Type B pancreatic cell (in vitro differentiated cells): ENCODE measurements at places on chromosomes 7 and 10.

- no peak for DNase-seq
Observed at GRCh38 chr10:99782447-99783286, at the start of gene ABCC2. ABCC2 (plus strand) TSS chr10:99782640; CDS start chr10:99782845, 205 bp downstream.

DNA sequence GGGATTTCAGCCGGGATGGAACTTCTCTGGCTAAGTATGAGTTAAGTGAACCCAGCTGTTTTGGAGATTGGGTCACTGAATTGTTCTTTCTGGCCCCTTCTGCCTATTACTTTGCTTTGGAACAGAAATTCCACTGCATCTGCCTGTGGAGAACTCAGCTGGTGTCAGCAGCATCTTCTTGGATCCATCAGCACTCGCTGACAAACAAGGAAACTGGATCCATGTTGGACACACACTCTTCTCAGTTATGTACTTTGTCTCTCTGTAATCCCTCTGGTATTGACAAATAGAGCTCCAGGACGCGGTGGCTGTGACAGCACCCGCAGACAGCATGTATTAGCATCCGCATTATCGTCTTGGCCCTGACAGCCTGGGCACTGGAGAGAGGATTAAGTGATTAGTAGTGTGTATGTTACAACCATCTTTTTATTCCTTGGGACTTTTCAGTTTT is 73.0 kb upstream of the BMPER start:
- no peak for DNase-seq

DNA sequence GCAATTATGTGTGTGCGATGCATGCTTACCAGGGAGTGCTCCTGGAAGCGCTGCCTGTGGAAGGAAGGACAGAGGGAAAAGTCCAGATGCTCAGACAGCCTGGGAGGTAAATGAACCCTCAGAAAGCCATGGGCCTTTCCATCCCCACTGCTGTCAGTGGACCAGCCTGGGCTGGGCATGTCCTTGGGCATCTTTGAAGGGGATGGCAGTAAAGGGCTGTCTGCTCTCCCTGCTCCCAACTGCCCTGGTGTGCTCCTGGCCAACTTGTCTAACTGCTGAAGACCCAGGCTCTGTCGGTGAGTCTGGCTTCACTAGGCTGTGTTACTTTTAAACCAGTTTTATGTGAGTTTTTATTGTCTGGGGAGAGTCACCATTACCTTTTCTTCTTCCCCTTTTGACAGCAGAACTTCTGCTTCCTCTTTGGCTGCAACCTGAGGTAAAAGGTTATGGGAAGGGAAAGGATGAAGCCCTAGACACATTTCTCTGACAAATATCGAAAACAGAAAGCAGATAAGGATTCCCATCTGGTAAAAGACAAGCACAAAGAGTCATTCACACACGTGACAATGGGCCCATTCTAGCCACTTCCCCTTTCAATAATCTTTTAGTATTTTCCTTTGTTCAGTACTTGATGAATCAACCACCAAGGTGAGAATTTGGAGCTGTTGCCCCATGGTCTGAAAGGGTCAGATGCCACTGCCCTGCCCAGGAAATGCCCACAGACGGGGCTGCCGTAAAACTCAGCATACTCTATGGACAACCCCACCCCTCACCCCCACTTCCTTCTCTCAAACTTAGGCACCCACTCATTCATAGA is 27.6 kb upstream of the PIK3AP1 start:
- no peak for DNase-seq

DNA sequence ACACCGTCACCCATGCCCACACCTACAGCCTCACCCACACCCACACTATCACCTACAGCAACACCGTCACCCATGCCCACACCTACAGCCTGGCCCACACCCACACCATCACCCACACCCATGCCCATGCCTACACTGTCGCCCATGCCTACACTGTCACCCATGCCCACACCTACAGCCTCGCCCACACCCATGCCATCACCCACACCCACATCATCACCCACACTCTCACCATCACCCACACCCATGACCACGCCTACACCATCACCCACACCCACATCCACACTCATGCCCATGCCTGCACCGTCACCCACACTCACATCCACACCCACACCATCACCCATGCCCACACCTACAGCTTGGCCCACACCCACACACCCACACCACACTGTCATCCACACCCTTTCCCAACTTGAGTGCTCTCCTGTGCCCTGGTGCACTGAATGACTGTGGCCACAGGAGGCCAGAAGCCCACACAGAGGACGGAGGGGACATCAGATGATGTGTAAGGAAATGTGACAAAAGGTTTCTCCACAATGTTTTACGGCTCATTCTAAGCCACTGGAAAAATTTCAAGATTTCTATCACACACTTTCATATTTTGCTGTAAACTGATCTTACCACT is 153.3 kb downstream of the WDR37 start:
- no peak for DNase-seq

DNA sequence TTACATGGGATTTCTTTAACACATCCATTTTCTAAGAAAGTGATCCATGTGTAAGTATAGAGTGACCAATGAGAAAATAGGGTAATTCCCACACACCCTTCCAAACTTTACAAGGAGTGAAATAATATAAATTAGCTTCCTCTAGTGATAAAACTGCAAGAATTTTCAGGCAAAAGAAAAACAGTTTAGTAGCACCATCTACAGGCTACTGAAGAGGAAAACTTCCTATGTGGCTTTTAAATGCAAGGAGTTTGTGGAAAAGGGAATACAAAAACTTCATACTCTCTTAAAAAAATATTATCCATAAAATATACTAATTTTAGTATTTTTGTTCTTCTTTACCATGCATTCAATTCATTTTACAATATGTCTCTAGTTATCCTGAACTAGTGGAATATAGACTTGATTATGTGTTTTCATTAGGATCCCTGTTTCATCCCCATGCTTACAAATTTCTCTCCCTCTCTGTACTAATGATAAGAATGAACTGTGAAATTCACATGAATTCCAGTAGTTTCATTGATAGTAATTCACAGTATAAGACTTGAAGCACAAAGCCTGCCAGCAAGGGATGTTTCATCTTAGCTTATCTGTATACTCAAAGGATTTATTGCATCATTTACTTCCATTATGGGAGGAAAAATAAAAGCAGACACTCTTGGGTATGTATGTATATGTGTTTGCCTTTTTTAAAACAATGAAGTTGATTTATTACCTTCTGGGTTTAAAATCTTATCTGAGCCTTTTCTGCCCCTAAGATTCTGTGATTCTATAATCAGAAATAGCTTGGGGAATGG is 442.9 kb downstream of the AUTS2 start:
- DNase-seq, result no peak

GRCh38 chr10:64733980-64734379 is 1212.8 kb downstream of the REEP3 start:
- no peak for DNase-seq

DNA sequence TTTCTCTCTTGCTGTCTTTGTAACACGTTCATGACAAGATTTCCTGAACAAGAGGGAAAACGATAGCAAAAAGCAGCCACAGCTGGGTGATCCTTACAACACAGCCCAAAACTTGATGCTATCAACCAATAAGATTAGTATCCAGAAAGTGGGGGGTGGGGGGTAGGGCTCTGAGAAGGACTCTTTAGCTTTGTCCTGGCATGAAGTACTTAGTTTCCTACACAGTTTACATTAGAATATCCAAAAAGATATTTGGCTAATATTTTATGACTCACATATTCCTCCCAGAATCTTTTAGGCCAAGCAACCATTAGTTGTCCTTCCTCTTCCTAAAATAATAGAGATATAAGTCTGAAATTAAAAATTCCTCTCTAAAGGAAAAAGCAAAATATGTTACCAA is 22.9 kb upstream of the LRRC17 start:
- DNase-seq, result no peak

DNA sequence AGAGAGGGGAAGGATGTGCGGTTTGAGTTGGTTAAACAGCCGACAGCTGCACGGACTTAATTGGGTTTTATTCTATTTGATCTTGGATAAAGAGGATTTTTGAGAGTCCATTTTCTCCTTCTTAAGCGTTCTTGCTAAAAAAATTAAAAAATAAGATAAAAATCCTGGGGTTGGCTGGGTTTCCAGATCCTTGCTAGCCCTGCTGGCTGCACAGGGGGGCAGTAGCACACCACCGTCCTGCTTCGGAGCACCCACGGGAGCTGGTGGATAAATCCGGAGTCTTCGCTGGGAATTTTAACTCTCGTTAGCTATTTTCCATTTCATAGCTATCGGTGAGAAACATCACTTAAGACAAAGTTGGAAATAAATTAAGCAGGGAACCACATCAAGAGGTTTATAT is 792.0 kb downstream of the TYW1 start:
- no peak for DNase-seq

DNA sequence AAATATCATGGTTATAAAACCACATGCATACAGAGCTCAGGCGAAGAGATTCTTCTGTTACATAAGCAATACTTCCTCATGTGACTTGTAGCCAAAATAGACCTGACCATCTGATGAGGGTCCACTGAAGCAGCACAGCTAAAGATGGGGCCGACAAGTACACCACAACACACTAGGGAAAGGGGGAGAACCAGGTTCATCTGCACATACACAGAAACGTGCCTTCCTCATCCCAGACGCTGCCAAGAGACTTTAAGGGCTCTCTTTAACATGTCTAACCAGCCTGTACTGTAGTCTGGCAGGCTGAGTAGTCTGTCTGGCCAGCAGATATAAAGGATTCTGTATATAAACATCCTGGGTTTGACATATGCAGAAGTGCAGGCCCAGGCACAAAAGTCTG is 30.3 kb downstream of the ERCC6 start:
- DNase-seq, result no peak

GRCh38 chr10:101263150-101263752 is 34.0 kb upstream of the LBX1 start:
- no peak for DNase-seq

DNA sequence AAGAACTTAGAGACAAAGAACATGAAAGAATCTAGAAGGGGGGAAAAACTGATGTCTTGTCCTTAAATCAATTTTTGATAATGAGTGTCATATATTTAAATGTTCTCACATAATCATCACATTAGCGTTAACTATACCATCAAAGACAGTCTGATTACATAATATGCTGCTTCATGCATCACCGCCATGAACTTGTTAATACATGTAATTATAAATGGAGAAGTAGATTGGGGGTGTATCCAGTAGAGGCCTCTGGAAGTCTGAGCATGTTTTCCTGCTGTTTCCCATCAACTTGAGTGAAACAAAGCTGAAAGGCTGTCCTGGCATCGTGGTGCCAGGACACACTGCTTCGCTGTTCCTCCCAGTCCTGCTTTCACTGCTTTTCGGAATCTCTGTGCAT is 48.2 kb downstream of the PRLHR start:
- no peak for DNase-seq

DNA sequence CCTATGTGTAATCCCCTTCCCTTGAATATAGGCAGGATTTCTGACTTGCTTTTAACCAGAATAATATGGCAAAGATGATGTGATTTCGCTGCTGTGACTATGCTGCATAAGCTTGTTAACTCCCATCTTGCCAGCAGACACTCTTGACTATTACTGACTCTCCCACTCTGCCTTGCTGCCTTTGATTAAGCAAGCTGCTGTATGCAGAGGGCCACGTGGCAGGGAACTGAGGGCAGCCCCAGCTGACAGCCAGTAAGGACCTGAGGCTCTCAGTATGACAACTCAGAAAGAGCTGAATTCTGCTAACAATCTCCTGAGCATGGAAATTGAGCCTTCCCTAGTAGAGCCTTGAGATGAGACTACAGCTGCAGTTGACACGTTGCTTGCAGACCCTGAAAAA is 279.4 kb upstream of the CACNA2D1 start:
- DNase-seq, result no peak

- no peak for DNase-seq
Observed at GRCh38 chr10:29712108-29712507, 77.3 kb upstream of the SVIL start.

DNA sequence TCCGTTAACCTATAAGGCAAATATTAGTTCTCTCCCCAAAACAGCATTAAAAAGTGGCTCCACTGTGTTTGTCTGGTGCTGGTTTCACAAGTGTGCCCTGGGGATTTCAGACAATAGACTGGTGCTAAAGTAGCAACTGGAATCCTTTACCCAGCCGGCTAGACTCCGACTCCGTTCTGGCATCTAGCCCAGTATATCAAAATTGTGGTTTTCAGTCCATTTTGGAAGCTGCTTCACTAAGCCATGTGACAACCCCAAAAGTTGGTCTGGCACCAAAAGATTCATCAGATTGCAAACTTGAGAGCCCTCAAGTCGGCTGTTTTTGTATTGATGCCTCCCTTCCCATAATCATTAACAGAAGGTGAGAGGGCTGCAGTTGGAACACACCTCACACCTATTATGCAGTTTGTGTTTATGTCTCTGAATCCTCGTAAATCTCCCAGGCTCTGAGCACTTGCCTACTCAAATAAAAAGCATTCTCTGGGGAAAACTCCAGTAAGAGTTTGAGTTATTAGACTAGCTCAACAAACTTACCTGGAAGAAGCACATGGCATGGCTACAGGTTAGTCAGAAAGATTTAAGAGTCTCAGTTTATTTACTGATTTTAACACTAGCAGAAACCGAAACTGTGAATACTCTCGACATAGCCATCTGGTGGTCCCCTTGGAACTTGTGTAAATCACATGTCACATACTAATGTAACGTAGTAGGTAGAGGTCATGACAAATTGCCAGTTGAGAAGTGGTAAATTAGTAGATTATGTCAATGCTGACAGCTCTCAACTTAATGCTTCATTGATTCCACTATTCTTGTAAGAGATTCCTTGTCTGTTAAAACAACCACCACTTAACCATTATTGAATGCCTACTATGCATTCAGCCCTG is 14.8 kb upstream of the WNT16 start:
- DNase-seq, result no peak

GRCh38 chr10:112447620-112447928 is 559 bp downstream of the VTI1A start:
- no peak for DNase-seq

DNA sequence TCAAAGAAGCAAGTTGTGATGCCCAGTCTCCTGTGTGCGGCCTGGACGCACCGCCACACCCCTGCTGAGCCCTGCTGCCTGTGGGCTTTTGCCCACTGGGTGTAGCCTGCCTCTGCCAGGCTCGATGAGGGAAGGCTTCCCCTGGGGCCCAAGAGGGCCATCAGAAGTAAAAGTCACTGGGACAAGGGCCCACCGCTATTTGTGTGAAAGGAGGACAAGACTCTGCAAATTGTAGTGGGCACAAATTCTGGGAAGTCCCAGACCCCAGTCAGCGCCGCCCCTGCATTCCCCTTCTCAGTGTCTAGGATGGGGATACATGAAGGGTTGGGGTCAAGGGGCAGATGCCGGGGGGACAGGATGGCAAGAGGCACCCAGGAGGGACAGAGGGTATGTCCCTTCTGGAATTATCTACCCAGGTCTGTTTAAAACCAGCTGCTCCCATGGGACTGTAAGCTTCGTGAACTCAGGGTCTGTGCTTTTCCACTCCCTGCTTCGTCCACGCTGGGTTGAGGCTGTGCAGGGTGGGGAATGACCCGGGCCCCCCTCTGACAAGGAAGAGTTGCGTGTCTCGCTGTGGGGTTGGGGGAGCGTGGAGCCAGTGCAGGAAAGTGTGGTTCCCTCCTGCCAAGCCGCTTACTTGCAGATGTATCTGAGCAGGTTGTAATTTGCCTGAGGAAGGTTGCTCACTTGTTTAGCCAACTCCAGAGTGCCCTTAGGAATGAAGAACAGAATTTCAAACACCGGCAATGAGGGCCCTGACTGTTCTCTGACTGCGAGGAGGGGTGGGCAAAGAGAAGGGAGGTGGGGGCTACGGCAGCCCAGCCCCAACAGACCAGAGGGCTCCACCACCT is 147.2 kb downstream of the MAPK8 start:
- peak; percentile 55 for DNase-seq
